ENCODE measurements at places on chromosomes 5 and 9. TPM values are rescaled to one million over a fixed set of nuclear protein-coding genes. Genes with fewer than 3 reads are reported as not detected.

Gene COL27A1
- total RNA-seq, result 24.0 TPM

DNA sequence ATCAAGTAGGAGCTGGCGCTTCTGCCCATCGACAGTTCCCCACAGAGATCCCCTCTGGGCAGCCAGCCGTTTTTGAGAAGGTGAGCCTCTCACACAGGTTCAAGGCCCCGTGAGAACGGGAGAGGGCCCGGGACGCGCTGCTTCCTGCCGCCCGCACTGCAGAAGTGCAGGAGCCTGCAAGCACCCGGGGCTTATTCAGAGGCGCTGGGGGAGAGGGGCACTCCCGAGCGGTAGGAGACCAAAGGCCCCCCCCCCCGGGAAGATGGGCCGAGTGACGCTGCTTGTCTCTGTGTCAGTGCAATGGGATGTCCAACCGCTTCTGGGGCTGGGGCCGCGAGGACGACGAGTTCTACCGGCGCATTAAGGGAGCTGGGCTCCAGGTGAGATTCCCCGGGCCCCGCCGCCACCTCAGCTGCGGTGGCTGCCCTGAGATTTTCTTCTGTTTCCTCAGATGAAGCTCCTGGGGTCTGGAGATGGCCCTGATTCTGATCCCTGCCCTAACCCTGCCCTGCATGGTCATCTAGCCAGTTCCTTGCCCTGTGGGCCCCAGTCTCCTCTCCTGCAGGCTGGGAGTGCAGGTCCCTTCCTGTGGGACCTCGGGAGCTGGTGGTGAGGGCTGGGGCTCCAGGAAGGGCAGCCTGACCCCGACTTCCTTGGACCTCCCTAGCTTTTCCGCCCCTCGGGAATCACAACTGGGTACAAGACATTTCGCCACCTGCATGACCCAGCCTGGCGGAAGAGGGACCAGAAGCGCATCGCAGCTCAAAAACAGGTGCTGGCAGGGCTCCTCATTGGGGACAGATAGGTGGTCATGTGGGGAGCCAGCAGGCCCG lies 8.5 kb downstream of the B4GALT7 start:
- DNase-seq, result no peak

DNA sequence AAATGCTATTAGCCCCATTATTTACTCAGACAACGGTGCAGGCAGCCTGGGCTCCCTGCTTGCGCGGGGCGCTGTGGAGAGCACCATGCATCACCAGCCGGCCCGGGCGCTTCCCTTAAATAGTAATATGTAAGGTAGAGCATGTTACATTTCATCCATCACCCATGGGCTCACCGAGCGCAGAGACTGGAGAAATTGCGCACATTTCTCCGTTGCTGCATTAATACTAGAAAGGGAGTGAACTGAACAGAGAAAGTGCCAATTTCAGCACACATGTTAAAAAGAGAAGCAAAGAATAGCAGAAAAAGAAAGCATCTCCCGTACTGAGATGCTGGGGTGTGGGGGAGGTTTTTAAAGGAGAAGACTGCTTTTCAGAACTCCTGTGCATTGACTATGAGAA lies 400.3 kb downstream of the ZSWIM6 start:
- no peak for DNase-seq

- DNase-seq, result no peak
Observed at GRCh38 chr5:17951392-17952169, 317.3 kb downstream of the TAF11L14 start.

Gene SPINK5
- total RNA-seq, result not detected

- DNase-seq, result peak; percentile 41
Observed at GRCh38 chr5:153896117-153896516, 142.6 kb downstream of the FAM114A2 start.

DNA sequence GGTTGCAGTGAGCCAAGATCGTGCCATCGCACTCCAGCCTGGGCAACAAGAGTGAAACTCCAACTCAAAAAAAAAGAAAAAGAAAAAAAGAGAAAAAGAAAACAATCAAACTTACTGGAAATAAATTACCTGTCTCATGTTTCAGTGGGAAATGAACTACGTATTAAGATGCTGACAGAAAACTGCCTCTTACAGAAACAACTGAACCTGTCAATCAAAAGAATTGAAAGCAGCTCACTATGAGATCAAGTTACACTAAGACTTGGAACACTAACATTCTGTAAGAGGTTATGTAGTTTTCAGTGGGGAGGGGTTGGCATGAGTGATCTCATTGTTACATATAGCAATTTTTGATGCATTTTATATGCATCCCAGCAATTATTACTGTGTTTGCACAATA lies 64.4 kb upstream of the SPATA31E1 start:
- no peak for DNase-seq

Gene CNOT8
- total RNA-seq, result 36.3 TPM

DNA sequence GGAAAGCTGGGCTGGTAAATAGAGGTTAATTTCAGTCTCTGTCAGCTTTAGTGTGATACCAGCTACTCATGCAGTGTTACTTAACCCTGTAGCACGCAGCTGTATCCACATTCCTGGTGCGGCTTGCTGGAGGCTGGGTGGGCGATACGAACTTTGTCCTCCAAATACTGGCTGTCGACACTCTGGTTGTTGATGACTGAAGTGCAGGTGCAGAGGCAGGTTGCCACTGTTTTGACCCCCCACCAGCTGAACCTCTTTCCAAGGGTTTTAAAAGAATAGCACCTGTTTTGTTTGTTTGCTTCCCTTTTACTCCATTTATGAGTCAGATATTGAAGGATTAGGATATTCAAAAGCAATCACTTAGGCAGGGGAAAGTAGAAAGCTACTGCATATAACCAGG lies 4.4 kb upstream of the RABGAP1 start:
- no peak for DNase-seq

DNA sequence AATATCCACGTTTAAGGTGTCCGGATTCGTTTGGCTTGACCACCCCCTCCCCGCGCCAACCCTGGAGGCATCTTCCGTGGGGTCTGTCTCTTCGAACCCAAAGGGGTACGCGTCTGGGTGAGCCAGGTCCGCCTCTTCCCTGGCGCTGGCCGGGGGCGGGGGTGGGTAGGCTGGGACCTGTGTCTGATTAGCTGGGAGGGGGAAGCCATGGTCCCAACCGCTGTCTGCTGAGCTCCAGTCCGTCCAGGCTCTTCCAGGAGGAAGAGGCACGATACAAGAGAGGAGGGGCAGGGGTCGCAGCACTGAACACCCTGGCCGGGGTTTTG lies at the start of gene LVRN:
LVRN (plus strand) TSS at position 237 of the 326 bp plus-strand sequence. CDS start 143 bp downstream, outside the sequence.
- no peak for DNase-seq

GRCh38 chr9:121362813-121363621 lies 7.0 kb downstream of the STOM start:
- peak; percentile 88 for DNase-seq

Gene CDKN2B
- 8.3 TPM for total RNA-seq

Gene DND1
- total RNA-seq, result 0.26 TPM
